ENCODE measurements at places on chromosomes 12 and 14. TPM values are rescaled to one million over a fixed set of nuclear protein-coding genes. Genes with fewer than 3 reads are reported as not detected.

HSPB8 gene
- total RNA-seq = 2.1 TPM

EID3 gene
- 1.1 TPM for total RNA-seq

LMNTD1 gene
- not detected for total RNA-seq

CHGA gene
- not detected for total RNA-seq

MANSC4 gene
- total RNA-seq = not detected

TSHR gene
- not detected for total RNA-seq

SMARCC2 gene
- total RNA-seq = 26.9 TPM

BTBD6 gene
- 19.2 TPM for total RNA-seq

FCF1 gene
- 22.9 TPM for total RNA-seq

ESPL1 gene
- 0.04 TPM for total RNA-seq

- H3K4me1 ChIP-seq = no peaks in the 10 kb centered on the region
- H3K4me3 ChIP-seq = no peak overlapping the region
- no peaks in the 10 kb centered on the region for H3K36me3 ChIP-seq
- H3K27ac ChIP-seq = no peak overlapping the region
- no peak for DNase-seq
These were observed 161.1 kb upstream of the TRHDE start for GRCh38 chr12:72110937-72111650.

GRCh38 chr12:57370696-57371095 is 60.1 kb downstream of the R3HDM2 start:
- no peak overlapping the region for H3K4me3 ChIP-seq
- no peaks in the 10 kb centered on the region for H3K36me3 ChIP-seq
- H3K27ac ChIP-seq = no peak overlapping the region
- no peak for DNase-seq
- H3K27me3 ChIP-seq = no peaks in the 10 kb centered on the region

DNA sequence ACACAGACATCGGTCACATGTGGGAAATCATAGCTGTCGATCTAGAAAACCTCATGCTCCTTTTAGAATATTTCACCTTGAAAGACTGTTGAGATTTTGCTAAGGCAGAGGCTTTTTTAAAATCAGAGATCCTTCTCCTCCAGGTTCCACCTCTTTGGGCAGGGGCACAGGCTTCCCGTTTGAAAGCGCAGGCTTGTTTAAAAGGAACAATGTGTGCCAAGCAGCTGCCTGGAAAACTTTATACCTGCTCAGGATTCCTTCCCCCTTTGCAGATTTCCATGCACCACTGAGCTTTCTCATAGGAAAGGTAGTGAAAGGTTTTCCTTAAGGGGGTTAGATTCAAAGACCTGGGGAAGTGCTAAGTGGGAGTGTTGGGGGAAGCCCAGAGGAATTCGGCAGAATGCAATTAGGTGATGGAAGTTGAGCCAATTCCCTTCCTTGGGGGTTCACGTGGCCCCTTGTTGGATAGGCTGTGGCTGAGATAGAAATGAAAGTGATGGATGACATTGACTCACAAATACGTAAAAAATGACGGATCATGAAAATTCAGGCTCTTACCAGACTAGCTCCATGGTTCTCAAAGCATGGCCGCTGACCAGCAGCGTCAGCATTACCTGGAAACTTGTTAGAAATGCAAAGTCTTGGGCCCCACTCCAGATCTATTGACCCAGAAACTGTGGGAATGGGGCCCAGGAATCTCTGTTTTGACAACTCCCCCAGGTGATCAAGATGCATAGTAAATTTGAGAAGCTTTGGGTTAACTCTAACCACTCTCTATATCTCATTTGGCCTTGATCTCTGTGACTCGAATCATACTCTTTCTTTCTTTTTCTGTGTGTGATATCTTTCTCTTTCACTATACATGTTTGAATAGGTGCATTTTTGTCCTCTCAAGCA is 281.4 kb upstream of the FKBP4 start:
- DNase-seq = no peak
- no peaks in the 10 kb centered on the region for H3K4me1 ChIP-seq
- H3K36me3 ChIP-seq = no peaks in the 10 kb centered on the region
- no peaks in the 10 kb centered on the region for H3K27me3 ChIP-seq
- H3K27ac ChIP-seq = no peak overlapping the region
- no peak overlapping the region for H3K4me3 ChIP-seq

DNA sequence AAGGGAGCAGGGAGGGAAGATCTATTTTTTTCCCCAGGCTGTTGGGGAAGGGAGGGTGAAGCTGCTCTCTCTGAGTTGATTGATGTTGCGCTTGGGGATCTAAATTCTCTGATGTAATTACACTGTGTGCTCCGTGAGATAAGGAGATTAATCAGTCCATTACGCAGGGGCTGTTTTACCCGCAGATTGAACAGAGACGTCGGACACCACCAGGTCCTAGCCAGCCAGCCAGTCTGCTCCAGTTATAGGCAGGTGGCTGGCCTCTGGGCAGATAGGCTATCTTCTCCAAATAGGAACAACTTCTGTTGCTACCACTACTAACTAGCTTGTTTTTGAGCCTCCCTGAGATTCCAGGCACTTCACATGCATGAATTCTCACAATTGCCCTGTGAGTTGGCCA is 91.1 kb downstream of the SRRM4 start:
- no peak overlapping the region for H3K27ac ChIP-seq
- DNase-seq = no peak
- no peak overlapping the region for H3K4me3 ChIP-seq
- H3K4me1 ChIP-seq = no peaks in the 10 kb centered on the region

GRCh38 chr14:37037636-37038387 is 134.6 kb downstream of the SLC25A21 start:
- H3K27me3 ChIP-seq = no peaks in the 10 kb centered on the region
- no peak overlapping the region for H3K4me3 ChIP-seq
- H3K36me3 ChIP-seq = no peaks in the 10 kb centered on the region

GRCh38 chr14:55248411-55248810 is 22.8 kb upstream of the FBXO34 start:
- no peaks in the 10 kb centered on the region for H3K4me1 ChIP-seq
- no peak overlapping the region for H3K4me3 ChIP-seq
- H3K27ac ChIP-seq = no peak overlapping the region
- no peak for DNase-seq
- H3K27me3 ChIP-seq = no peaks in the 10 kb centered on the region
- no peaks in the 10 kb centered on the region for H3K36me3 ChIP-seq

GRCh38 chr12:57397441-57397840 is 33.4 kb downstream of the R3HDM2 start:
- H3K27ac ChIP-seq = no peak overlapping the region
- no peak for DNase-seq
- H3K4me3 ChIP-seq = no peak overlapping the region
- H3K36me3 ChIP-seq = peaks cover 19% of the 10 kb centered on the region
- H3K4me1 ChIP-seq = no peaks in the 10 kb centered on the region

DNA sequence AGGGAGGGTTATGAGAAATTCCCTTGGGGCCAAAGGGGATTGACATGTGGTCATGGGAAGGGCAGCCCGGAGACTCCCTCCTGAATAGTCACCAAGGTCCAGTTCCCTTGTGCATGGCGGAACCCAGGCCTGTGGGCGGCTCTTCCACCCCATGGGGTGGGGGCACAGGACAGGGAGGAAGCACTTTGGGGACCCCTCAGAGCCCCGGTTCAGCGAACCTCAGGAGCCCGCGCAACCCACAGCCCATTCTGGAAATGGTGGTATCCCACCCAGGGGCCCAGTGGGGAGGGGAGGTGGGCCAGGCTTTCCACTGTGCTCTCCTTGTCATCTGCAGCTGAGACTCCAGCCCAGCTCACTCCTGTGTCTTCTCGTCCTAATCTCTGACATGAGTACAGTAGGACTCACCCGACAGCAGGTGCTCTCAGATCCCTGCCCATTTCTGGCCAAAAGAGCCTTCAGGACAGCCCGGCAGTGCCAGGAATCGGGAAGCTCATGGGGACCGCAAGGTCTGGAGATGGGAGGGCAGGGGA is 255.2 kb upstream of the SFSWAP start:
- H3K4me3 ChIP-seq = no peak overlapping the region
- H3K4me1 ChIP-seq = no peaks in the 10 kb centered on the region
- no peaks in the 10 kb centered on the region for H3K36me3 ChIP-seq

DNA sequence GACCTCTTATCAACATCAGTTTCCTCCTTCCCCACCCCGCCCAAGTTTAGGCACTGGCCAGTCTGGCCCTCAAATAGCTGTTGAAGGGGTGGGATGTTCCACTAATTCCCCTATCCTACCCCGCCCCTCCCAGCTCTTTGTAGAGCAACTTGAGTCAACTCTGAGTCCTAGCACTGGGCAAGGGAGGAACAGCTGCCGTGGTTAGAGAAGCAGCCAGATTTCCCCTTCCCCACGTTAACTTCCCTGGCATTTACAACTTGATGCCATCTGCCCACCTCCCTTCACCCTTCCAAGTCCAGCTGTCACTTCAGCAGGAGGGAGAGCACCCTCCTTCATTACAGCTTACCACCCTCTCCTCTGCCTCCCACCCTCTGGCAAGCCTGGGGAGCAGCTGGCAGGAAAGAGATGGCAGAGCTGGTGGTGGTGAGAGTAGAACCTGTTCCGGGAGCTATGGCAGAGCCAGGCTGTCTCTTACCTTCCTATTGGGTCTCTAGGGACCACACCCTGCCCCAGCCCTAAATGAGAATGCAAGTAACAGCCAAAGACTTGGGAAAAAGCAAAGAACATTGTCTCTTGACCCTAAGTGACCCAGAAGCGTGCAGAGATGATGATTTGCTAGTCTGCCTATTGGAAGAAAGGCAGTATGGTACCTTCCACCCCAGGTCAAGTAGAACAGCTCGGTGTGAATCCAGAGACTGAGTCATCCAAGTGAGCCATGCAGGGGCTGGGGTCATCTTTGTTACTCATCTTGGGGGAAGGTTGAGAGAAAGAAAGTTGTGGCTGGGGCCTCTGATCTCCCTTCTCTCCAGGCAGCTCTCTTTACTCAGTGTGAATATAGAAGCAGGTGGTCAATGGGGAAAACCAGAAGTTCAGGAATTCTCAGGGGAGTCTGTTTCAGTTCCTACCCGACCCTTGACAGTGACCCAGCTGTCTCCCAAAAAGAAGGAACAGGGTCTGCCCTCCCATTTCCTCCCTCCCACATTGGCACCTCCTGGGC is 1.5 kb downstream of the BLOC1S1 start:
- DNase-seq = no peak
- no peak overlapping the region for H3K27ac ChIP-seq
- no peaks in the 10 kb centered on the region for H3K36me3 ChIP-seq
- H3K4me1 ChIP-seq = no peaks in the 10 kb centered on the region
- peak overlapping the region; percentile 82 for H3K4me3 ChIP-seq
- no peaks in the 10 kb centered on the region for H3K27me3 ChIP-seq

DNA sequence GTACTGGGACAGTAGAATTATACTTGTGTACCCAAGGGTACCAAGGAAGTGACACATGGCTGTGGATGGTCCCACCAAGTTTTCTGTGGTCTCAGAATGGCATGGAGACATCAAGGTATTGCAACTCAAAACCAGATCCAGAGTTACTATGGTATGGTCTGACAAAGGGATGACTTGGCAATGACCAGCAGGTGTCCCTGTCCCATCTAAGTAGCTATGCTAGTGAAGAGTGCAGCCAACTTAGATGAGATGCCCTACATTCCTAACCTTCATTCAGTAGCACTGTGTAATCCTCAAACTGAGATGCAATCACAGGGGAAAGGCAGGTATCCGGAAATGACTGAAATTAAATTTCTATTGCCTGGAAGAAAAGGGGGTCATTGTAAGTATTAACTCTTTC is 188.7 kb upstream of the TMEM260 start:
- H3K36me3 ChIP-seq = no peaks in the 10 kb centered on the region
- no peak overlapping the region for H3K27ac ChIP-seq
- no peaks in the 10 kb centered on the region for H3K4me1 ChIP-seq

- H3K4me3 ChIP-seq = no peak overlapping the region
- H3K4me1 ChIP-seq = no peaks in the 10 kb centered on the region
- H3K27me3 ChIP-seq = no peaks in the 10 kb centered on the region
- no peak overlapping the region for H3K27ac ChIP-seq
- H3K36me3 ChIP-seq = peaks cover 4% of the 10 kb centered on the region
These were observed 72.0 kb downstream of the PAPOLA start for GRCh38 chr14:96574171-96574632.

DNA sequence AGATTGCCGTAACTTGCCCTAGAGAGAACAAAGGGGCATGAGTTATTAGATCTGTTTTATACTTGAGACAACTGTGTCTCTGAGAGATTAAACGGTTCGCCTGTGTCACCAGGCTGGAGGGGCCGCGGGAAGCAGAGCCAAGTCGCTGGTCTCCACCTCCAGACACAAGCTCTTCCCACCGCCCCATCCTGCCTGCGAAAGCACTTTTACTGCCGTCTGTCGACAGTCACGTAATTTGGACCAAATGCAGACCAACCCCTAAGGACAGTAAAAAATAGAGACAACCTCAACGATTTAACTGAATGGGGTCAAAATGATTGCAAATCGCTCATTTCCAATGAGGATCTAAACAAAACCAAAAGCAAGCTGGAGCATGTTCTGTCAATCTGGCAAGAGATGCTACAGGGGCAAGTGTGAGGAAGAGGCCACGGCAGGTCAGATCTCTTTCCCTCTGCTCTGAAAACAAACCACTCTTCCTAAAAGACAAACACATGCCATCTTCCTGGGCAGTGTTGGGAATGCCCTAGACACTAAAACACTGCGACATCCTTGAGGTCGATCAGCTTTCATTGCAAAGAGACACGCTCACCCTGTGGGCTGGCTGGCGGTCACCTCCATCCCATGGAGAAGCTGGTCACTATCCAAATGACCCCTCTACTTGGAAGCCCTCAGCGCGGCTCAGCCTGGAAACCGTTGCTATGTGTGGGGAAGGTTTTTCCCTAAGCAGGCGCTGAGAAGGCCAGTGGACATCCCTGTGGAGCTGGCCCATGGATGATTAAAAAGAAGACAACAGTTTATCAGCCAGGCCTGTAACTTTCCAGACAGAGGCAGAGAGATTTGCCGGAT is 17.1 kb downstream of the GSC start:
- H3K27ac ChIP-seq = no peak overlapping the region
- DNase-seq = no peak
- no peaks in the 10 kb centered on the region for H3K36me3 ChIP-seq

DNA sequence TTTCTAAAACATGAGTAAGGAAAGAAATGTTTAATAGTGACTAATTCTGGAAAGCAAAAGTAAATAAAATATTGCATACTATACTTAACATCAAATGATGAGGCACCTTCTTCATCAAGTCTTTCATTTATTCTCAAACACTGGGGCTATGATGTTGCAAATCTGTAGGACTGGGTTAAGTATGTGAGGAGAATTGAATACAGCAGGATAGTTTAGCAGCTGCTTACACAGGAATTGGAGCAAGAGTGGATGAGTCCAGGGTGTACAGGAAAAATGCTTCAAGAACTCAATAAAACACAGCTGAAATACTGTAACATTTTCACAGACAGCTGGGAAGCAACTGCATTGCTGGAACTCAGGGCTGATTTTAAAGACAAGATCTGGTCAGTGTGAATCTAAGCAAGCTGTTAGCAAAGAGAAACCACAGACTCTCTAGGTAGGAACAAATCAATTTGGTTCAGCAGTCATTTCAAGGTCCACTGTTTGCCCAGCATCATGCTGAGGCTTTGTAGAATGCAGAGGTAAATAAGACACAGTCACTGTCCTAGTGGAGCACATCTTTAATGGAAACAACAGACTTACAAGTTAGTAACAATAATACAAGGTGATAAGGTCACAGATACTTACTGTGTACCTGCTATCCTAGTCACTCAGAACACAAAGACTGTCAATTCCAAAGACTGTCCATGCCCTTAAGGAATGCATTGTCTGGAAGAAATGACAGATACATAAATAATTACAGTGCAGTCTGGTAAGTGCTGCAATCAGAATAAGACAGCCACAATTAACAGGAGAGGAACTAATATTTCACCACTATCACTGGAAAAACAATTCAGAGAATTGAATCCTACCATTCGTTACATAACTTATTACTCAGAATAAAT is 96.8 kb upstream of the DACT1 start:
- no peaks in the 10 kb centered on the region for H3K27me3 ChIP-seq
- H3K4me1 ChIP-seq = no peaks in the 10 kb centered on the region
- H3K4me3 ChIP-seq = no peak overlapping the region
- H3K27ac ChIP-seq = no peak overlapping the region
- H3K36me3 ChIP-seq = no peaks in the 10 kb centered on the region
